ENCODE measurements at places on chromosomes 4 and X.

- DNase-seq, result no peak
Observed at GRCh38 chr4:153483432-153484418, 17.6 kb downstream of the TMEM131L start.

GRCh38 chrX:26954029-26954428, 509.1 kb downstream of the PPP4R3C start:
- no peak for DNase-seq

GRCh38 chr4:4202510-4202909, 24.2 kb downstream of the OTOP1 start:
- no peak for DNase-seq

DNA sequence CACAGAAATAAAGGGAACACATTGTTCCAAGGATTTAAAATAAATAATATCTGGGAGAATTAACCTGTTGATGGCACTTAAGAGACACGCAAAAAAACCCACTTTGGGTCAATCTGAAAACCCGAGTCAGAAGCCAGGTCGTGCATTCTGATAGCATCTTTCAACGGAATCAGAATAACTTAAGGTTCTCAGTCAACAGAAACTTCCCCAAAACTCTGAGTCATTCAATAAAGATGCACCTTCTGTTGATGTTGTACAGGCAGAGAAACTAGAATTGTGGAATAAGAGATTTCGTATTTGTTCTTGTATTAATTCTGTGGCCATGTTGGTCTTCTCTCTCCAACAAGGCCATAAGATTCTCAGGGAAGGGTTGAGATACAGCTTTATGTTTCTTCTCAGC, 78.2 kb downstream of the MAOB start:
- DNase-seq, result no peak

GRCh38 chrX:15177316-15177715, 92.6 kb downstream of the ASB9 start:
- DNase-seq, result no peak

DNA sequence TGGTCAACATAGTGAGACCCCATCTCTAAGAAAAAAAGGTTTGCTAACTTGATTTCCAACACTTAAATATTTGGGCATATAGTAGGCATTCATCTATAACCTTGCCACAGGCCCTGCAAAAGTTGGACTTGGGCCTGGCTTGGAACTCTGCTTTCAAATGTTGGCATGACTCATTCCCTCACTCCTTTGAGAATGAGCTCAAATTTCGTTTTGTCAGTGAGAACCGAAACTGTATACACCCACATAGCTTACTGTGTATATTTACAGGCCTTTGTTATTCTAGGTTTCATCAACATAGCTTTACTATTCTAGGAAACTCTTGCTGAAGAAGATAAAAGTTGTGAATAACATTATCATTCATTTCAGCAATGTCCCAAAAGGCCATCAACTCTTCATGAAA, 88.7 kb upstream of the ELOVL6 start:
- DNase-seq, result no peak

GRCh38 chr4:175453456-175453855, 358.6 kb downstream of the GPM6A start:
- no peak for DNase-seq
